Psoas muscle (tissue), 8 donors: ENCODE measurements at places on chromosomes 7 and 10. TPM values are rescaled to one million over a fixed set of nuclear protein-coding genes. Genes with fewer than 3 reads are reported as not detected.

GRCh38 chr10:48449501-48450232 is 143.2 kb downstream of the MAPK8 start:
- no peak for DNase-seq

DNA sequence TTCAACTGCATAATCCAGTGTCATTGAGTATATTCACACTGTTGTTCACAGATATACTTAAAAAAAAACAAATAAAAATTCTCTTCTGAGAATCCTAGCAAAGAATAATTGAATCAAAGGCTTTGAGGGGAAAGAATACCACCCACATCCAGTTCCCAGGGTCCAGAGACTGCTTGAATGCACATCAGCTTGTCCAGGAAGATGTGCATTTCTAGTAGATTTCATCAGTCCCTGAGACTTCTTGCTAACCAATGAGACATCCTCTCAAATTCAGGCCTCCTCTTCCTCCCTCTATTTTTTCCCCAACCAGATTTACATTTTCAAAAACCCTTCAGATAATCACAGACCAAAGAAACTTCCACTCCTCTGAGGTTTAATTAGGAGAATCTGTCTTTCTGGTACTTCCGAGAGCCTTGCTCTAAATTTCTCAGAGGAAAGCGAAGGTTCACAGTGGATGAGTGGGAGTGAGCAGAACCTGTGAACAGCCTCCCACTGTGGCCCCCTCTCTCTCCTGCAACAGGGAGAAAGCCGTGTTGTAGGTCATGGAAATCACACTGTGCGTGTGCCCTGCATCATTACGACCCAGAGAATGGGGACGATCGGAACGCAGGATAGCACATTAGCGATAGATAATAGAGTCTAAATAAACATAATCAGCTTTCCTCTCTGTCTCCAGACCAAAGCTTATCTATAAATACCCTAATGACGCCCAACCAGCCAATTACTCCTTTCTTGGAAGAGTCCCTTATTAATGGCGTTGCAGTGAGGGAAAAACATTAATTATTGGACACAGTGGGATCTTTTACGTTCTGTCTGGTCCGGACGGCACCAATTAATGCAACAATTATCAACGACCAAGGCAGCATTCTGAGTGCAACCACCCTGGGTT is 212.5 kb downstream of the EMX2 start:
- no peak for DNase-seq

GRCh38 chr7:1892011-1892965 is 222.2 kb downstream of the ELFN1 start:
- DNase-seq, result no peak

- no peak for DNase-seq
These were observed 7.2 kb downstream of the SFTPD start for GRCh38 chr10:79941585-79942210.

DNA sequence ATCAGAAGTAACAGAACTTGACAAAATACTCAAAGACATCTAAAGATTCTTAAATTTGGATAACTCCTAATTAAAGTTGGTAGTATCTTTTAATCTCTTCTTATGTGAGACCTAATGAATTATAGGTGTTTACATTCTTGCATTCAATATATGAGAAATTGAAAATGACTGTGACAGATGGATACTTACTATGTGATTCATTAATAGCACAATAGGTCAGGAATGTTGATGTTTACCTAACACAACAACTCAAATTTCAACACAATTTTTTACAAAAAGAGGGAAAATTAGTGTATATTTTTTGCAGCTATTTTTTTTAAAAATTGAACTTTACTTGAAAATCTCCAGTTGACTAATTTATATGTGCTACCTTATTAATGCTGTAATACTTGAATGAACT is 31.7 kb upstream of the MCU start:
- no peak for DNase-seq

GRCh38 chr7:73977619-73978618 is 50.1 kb upstream of the ELN start:
- no peak for DNase-seq

DNA sequence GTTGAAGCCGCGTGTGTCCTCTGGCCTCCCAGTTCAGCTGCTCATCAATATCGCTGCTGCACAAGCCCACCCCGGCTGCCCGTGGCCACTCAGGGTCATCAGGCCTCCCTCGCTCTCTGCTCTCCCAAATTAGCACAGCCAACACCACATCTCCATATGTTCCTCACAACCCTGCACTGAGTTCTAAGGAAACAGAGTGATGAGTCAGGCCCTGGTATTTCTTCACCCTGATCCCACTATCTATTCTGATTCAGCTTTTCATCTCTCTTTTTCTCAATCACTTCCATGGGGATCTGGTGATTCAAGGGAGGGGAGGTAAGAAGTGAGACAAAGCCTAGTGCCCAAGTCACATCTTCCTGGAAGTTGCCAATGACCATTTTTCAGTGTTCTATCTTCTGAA is 23.8 kb downstream of the CYTH3 start:
- no peak for DNase-seq

- DNase-seq, result no peak
These were observed 158.5 kb downstream of the CACNA2D1 start for GRCh38 chr7:82284936-82285519.

- no peak for DNase-seq
These were observed 22.8 kb upstream of the TTYH3 start for GRCh38 chr7:2608921-2609411.

- no peak for DNase-seq
These were observed 13.8 kb downstream of the LMOD2 start for GRCh38 chr7:123669485-123669884.

- DNase-seq, result peak; percentile 52
These were observed 4.3 kb upstream of the ELFN1 start for GRCh38 chr7:1665549-1666316.

- DNase-seq, result no peak
These were observed 102.3 kb downstream of the NOC3L start for GRCh38 chr10:94260455-94260854.

GRCh38 chr10:47022311-47023131 is 111.3 kb downstream of the PTPN20 start:
- peak; percentile 43 for DNase-seq

- no peak for DNase-seq
These were observed 159.9 kb downstream of the MGMT start for GRCh38 chr10:129626796-129627435.

DNA sequence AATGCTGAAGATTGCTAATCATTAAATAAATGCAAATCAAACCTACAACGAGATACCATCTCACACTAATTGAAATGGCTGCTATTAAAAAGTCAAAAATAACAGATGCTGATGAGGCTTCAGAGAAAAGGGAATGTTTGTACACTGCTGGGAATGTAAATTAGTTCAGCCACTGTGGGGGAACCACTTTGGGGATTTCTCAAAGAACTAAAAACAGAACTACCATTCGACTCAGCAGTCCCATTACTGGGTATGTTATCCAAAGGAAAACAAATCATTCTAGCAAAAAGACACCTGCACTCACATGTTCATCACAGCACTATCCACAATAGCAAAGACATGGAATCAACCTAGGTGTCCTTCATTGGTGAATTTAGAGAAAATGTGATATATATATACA is 379.0 kb upstream of the CNTNAP2 start:
- no peak for DNase-seq

DNA sequence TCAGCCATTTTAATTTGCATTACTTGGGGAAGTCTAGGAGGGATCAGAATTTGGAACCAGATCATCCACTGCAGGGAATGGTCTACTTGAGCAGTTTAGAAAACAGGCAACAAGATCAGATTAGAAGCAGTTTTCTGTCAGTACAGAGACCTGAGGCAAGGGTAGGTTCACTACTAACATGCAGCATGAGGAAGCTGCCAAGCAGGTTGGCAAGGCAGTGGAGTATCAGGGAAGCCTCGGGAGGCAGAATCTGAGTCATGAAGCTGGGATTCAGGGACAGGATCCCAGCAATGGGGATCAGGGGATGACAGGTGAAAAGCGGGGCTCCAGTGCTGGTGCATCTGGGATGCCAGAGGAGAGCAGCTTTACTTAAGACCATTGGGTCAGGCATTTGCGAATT is 28.1 kb downstream of the ENO4 start:
- no peak for DNase-seq

DNA sequence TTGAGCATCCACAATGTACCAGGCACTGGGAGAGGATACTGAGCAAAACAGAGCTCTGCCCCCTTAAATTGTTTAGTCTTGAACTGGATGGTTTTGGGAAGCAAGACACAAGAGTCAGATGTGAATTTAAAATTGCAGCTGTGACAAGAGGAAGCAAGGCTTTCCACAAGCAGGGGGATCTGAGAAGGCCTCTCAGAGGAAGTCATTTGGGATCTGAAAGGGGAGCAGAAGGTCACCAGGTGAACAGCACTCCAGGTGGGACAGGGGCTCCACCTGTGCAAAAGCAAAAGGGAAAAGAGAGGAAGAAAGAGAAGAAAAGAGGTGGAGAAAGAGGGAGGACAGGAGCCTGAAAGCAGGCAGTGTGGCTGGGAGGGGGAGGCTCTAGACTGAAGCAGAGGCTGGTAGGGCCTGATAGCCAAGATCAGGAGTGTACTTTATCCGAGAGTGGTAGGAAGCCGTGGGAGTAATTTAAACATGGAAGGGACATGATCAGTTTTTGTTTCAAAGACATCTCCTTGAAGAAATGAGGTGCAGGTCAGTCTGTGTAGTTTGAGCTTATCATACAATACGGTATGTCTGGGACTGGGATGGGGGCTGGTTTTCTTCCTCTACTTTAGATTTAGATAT is 76.1 kb upstream of the DUSP5 start:
- DNase-seq, result no peak

DNA sequence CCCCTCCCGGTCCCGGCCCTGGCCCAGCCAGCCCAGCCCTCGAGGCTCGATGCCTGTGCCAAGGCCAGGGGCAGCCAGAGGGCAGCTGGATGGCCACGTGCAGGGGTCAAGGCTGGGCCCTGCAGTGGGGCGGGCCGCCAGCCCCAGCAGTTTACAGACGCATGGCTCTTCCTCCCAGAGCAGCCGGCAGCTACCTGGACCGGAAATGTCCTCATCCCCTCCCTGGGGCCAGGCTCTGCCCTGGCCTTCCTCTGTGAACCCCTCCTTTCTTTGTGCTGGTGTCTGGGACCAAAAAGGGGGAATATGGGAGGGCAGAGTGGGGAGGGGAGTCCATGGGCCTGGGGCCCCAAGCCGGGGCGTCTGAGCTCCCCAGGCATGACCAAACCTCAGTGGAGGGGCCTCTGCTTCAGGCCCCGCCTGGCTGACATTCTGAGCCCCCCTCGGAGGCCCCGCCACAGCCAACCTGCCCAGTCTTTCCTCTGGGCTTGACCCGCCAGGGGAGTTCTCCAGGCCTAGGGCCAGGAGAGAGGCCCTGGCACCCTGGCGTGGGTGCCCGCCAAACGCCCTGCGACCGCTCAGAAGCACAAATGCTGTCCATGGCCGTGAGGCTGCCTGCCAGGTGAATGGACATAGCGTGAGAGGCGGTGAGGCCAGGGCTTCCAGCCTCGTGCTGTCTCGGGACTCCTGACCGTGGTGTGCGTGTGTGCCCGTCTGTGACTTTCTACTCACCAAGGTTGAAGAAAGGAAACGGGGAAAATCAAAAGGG is 24.7 kb upstream of the AMZ1 start:
- no peak for DNase-seq

DNA sequence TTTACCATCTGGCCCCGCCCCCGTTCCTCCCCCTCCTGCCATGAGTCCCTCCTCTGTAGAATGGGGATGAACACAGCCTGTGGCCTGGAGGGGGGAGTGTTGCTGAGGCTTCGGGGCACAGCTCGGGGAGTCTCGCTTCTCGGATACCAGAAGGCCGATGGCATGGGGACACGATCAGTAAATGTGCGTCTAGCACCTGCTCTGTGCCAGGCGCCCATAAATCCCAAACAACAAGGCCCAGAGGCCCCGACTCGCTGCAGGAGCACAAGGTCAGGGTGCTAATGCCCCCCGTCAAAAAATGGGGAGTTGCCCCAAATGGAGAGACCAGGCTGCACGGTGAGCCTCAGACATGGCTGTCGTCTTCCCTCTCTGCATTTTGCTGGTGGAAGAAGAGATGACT is 40.7 kb downstream of the JAKMIP3 start:
- no peak for DNase-seq

DNA sequence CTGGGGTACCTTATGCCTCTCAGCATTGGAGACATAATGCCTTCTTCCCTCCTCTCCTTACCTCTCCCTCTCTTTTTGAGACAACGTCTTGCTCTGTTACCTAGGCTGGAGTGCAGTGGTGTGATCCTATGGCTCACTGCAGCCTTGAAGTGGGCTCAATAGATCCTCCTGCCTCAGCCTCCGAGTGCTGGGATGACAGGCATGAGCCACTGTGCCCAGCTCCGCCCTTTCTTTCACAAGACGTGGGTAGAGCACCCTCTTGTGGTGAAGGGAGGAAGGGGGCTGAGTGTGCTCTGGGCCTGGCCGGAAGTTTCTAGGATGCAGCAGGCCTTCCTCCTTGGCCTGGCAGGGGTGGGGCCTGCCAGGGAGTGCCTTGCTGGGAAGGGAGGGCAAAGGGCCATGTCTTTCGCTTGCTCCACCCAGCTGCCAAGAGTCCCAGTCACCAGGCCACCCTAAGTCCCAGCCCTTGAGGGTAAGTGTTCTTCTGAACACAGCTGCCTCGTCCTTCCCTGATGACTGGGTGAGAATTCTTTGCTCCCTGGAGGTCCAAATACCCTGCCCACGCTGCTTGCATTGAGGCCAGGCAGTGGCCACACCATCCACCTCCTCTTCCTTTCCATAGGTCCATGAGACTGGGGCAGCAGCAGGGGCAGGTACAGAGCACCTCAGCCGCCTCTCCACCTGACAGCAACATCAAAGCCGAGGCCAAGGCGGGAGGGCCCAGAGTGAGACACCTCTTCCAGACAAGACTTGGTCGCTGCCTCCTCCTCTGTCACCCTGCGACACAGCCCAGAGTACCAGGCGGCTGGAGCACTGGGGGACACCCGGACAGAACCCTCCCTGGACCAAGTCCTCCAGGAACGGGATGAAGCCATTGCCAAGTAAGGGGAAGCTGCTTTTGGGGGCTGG is 3.7 kb downstream of the ABHD11 start:
- DNase-seq, result peak; percentile 67

- DNase-seq, result no peak
These were observed 21.6 kb downstream of the SCART1 start for GRCh38 chr10:133475425-133475734.

- DNase-seq, result no peak
These were observed 957.6 kb upstream of the ZNF722 start for GRCh38 chr7:63040966-63041610.

GRCh38 chr10:120998782-120999285 is 147.7 kb downstream of the WDR11 start:
- no peak for DNase-seq

DNA sequence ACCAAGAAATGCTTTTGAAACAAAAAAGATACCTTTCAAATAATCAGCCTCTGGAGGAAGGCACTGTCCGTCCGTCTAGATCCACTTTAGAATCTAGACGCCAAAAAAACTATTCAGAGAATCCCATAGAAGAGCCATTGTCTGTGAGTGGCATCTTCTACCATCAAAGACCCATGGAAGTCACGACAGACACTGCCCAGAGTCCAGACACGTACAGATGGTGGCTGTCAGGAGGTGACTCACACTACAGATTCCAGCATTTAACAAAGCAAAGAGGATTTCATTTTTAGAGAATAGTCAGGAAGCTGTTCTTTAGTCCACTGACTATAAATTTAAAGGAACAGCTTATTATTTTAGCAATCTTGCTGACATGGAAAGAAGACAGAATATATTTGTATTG is 11.7 kb downstream of the C1QL3 start:
- DNase-seq, result no peak

Gene ARPC1B
- 20.0 TPM for polyA plus RNA-seq

Gene FAM241B
- 5.9 TPM for polyA plus RNA-seq

Gene PRSS37
- not detected for polyA plus RNA-seq

Gene SGMS1
- 6.2 TPM for polyA plus RNA-seq

Gene LIPM
- not detected for polyA plus RNA-seq

Gene EVX1
- not detected for polyA plus RNA-seq

Gene KIAA1549
- 1.4 TPM for polyA plus RNA-seq

Gene CPVL
- 2.8 TPM for polyA plus RNA-seq

Gene GIMAP4
- polyA plus RNA-seq, result 15.0 TPM

Gene PNLIPRP1
- polyA plus RNA-seq, result 0.38 TPM
